Activated naive CD4-positive, alpha-beta T cell treated with Interleukin-2 at 50 U/mL for 16 hours (primary cell): ENCODE measurements at places on chromosomes 12 and 14.

- no peak for DNase-seq
Measured at GRCh38 chr12:69024413-69024812, 91.4 kb upstream of the CPM start.

DNA sequence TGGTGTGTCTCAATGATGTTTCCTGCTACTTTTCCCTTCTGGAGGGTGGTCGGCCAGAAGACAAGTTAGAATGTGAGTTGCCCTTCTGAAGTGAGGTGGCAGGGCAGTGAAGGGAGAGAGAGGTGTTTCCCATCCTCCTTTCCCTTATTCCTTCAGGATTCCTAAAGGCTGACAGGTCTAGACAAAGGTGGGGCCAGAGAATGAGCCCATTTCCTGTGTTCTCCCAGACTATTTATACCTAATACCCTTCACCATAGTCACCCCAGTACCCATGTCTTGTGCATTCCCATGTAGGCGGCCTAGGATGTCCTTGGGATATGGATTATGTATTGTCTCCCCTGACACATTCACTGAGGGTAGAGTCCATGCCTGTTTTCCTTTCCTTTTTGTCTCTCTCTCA lies 7.0 kb downstream of the DGKA start:
- no peak for DNase-seq

GRCh38 chr12:11749943-11750690 lies 100.6 kb downstream of the ETV6 start:
- DNase-seq, result no peak

GRCh38 chr12:19138551-19138950 lies 9.0 kb downstream of the PLEKHA5 start:
- DNase-seq, result no peak

GRCh38 chr14:86237733-86238132 lies 707.8 kb downstream of the FLRT2 start:
- DNase-seq, result no peak

GRCh38 chr12:80936642-80937390 lies 918 bp downstream of the LIN7A start:
- DNase-seq, result no peak

- DNase-seq, result no peak
Measured at GRCh38 chr14:53399057-53399456, 245.9 kb upstream of the DDHD1 start.
